ENCODE measurements at places on chromosomes 4 and X.

DNA sequence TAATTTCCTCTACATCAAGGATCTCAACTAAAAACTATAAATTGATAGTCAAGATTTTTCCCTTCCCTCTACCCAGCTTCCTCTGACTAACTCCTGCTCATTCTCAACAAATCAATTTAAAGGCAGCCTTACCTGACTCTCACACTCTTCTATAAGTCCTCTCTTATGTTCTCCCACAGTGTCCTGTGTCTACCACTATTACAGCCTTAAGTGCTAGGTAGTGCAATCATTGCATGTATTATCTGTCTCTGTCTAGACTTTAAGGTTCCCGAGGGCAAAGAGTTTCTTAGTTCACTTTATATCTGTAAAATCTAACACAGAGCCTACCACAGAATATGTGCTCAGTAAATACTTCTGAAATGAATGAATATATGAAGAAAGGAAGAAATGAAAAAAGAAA lies 123.7 kb downstream of the BTC start:
- DNase-seq = no peak

DNA sequence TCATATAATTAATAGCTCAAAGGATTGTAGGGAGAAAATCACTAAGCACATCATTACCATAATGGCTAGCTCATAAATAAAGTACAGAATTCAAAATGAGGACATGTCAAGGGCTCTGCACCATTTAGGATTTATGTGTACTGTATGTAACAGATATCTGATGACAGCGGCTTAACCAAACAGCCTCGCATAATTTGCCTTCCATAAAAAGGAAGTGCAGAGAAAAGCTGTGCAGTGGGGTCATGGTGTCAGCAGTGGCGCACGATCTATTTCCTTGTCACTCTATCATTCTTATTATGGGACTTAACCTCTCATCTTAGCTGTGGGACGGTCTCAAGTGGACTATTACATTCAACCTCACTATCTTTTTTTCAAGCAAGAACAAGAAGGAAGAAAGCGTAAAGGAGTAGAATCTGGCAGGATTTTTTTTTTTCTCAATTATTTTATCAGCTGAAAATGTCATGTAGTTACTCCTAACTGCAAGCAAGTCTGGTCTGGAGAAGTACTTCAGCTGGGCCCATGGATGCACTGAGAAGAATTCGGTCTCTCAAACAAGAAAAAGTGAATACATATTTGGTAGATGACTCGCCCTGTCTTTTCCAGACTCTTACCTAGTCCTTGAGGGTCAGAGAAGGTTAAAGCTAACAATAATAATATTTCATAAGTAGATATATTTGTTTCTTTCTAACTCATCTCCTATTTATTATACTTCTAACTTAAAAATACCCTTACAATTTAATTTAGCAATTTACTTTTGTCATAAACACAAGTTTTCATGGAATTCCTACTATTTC lies 94.6 kb downstream of the COX18 start:
- DNase-seq = peak; percentile 23

- DNase-seq = no peak
Measured at GRCh38 chr4:87865960-87866598, 33.3 kb downstream of the MEPE start.

- peak; percentile 7 for DNase-seq
Measured at GRCh38 chr4:164221631-164222030, 532.3 kb upstream of the SMIM31 start.

GRCh38 chrX:114252186-114252585 lies 331.7 kb upstream of the HTR2C start:
- DNase-seq = peak; percentile 2

- DNase-seq = peak; percentile 56
Measured at GRCh38 chr4:68463796-68464195, 16.5 kb downstream of the TMPRSS11E start.

DNA sequence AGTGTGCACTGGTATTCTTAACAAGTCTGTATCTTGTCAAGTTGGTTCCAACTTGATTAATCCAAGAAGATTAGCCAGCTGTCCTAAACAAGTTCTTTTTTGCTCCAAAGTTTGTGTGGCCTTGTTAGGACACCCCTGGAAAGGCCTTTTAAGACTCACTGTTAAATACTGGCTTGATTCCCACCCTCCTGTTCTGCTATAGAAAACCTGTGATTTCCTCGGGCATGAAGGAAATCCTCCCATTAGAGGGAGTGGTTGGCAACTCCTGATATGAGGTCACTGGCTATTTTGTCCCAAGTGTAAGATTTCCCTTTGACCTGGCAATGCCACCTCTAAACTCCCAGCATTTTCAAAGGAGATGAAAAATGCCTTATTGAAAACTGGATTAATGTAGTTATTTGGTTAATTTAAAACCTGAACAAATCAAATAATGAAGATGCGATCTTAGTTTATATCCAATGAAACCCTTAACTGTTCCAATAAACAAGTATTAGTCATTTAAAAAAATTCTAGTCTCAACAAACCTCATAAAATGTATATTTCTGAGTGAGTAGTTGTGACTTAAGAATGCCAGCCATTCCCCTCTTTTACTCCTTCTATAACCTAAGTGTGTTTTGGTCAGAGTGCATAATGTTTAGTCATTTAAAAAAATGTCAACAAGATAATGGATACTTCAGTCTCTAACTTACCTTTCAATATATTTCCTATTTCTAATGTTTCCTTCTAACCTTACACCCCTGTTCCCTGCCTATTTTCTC lies 94.4 kb downstream of the NPNT start:
- no peak for DNase-seq

GRCh38 chr4:186825069-186825468 lies 101.4 kb upstream of the FAT1 start:
- no peak for DNase-seq

All from trophoblast cell (in vitro differentiated cells and primary cell).